Right ventricle myocardium superior (tissue), 1 donor: ENCODE measurements at places on chromosomes 5 and 9.

- peak; percentile 25 for DNase-seq
Measured at GRCh38 chr9:137311986-137312851, 10.1 kb upstream of the NRARP start.

DNA sequence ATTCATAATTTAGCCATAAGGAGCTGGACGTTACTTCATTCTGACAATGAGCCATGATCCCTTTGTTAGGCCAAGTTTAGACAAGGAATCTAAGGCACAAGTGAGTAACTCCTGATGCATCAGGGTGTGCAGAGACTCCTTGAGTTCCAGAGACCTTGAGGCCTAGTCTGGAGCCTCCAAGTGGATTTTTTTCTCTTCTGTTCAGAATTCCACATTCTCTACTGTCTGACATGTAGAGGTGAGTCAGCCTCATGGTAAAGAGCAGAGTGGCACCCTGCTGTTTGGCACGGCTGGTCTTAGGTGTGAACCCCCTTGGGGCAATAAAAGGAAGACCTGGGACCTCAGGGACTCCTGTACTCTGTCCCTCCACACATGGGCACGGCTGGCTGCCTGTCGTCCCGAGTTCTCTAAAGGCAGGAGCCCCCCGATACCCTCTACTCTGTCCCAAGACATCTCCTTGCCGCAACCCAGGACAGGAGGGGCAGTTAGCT, 22.0 kb upstream of the TGFBI start:
- no peak for DNase-seq

DNA sequence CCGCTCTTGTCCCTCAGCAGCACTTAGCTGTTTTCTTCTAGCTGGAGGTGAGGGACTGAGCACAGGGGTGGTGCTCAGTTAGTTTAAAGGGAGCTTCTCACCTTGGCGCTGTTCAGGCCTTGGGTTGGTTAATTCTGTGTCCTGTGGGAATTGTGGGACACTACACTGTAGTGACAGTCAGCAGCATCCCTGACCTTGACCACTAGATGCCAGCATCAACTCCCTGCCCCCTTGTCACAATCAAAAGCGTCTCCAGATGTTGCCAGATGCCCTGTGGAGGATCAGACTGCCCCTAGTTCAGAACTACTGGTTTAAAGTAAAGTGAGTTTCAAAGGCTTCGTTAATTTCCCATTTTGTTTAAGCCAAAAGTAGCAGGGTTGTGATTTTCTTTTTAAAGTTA, 65.5 kb upstream of the DMRT3 start:
- no peak for DNase-seq

GRCh38 chr5:124773315-124774311, 27.2 kb upstream of the ZNF608 start:
- no peak for DNase-seq

DNA sequence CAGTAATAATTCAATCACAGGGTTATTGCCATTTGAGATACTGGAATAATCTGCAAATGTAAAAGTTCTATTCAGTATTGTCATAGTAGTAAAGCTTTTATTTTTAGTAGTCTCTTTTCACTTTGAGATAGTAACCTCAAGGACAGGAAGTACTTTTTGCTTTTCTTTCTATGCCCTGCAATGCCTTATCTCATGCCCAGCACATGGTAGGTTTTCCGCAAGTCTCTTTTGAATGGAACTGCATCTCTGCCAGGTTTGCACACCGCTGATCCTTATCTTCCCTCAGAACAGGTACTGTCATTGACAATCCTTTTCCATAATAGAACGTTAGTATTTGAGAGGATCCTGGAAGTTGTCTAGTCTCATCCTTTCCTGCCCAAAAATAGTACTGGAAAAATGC, 91.8 kb upstream of the IFNK start:
- no peak for DNase-seq

DNA sequence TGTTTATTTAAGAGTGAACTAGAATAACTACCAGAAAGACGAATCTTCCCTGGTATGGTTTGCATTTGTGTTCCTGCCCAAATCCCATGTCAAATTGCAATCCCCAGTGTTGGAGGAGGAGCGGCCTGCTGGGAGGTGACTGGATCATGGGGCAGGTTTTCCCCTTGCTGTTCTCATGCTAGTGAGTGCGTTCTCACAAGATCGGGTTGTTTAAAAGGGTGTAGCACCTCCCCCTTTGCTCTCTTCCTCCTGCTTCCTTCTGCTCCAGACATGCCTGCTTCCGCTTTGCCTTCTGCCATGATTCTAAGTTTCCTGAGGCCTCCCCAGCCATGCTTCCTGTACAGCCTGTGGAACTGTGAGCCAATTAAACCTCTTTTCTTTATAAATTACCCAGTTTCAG, 210.3 kb upstream of the TBC1D2 start:
- no peak for DNase-seq

DNA sequence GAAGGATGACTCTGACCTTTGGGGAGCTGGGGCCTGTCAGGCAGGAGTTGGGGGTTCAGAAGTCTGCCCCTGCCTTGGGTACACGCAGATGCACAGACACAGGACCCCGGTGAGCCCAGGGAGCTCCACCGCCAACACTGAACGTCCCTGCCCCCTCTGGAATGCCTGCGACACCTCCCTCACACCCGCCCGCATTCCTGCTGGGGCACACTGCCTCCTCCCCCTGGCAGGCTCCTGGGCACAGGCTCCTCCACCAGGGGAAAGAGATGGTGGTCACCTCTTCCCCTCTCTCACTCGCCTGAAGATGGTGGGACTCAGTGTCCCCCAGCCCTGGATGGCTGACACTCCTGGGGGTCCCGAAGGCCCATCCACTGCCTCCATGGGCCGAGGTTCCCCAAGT, 12.0 kb downstream of the CRB2 start:
- DNase-seq: no peak

- DNase-seq: no peak
Measured at GRCh38 chr9:2904242-2904930, 60.5 kb upstream of the PUM3 start.
